COR-L47 (cell line): ENCODE measurements at places on chromosomes 4 and X.

GRCh38 chrX:44314808-44315207, 28.7 kb downstream of the EFHC2 start:
- DNase-seq = no peak

DNA sequence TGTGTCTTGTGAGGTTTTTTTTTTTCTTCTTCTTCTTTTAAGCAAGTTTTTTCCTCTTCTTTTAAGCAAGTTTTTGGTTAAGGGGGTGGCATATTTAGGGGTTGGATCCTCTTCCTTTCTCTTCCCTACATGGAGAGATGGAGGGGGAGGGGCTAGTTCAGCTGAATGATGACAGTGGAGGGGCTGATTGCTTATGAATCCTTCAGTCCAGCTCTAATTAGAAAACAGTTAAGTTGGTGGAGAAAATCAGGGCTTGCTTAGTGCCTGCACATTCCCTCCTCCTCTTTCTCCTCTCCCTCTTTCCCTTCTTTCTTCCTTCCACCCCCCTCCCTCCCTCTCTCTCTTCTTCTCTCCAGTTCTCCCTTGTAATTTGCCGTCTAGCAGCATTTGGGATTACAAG, 4.4 kb upstream of the HAND2 start:
- no peak for DNase-seq

DNA sequence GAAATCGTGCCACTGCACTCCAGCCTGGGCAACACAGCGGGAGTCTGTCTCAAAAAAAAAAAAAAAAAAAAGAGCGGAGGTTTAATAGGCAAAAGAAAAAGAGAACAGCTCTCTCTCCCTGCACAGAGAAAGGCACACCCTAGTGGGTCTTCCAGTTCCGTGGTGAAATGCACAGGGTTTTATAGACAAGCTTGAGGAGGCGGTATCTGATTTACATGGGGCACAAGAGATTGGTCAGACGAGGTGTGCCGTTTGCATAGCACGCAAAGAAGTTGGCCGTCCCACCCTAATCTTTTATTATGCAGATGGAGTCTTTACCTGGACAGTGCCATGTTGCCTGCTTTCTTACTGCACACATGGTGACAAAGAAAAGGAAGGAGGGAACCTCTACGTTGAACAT, 33.5 kb upstream of the REST start:
- peak; percentile 9 for DNase-seq

GRCh38 chr4:180426938-180427337, 1816.3 kb upstream of the TENM3 start:
- no peak for DNase-seq
